Skeletal muscle cell (primary cell): ENCODE measurements at places on chromosomes 3 and 15.

DNA sequence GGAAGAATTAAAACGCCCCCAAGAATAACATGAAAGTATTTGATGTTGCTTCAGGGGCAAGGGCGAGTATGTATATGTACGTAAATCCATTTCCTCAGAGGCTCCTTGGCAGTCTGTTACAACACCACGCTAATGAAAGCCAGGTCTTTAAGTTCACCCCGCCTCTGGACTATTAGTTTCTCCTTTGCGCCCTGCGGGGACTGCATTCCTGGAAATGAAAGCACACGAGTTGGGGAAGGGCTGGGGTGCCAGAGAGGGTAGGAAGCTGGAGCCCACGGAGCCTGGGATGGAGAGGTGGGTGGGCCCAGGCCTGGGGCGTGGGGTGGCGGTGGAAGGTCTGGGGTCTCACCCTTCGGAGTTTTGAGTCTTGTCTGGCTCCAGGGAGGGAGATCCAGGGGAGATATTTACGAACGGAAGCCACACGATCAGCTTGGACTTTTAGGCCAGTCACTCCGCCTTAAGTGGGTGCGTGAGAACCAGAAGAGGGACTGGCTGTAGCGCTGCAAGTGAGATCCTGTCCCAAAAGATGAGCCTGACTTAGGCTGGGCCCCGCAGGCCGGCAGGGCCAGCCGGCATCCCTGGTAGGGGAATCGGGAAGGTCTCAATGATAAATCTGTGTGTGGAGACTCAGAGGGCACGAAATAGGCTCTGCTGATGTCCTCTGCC is 1.6 kb upstream of the PLCL2 start:
- peak; percentile 52 for DNase-seq

DNA sequence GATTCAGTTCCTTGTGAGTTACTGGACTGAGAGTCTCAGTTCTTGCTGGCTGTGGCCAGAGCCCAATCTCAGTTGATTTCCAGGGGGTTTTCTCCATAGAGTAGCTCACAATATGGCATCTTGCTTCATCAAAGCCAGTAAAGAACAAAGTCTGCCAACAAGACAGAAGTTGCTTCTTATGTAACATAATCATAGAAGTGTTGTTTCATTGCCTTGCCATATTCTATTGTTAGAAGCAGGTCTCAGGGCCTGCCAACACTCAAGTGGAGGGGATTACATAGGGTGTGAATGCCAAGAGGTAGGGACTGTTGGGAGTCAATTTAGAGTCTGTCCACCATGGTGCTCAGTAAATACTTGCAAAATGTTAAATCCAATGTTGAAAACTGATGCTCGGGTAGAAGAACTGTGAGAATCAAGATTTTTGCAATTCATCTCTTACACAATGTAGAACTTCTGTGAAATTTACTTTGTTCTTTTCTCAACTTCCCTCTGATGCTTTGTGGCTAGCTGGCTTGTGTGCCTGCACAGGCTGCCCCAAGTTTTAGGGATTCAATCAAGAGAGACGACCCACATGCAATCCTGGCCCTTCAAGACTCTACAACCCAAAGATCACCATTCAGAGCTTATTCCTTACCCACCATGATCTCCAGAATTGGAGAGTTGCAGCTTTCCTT is 13.3 kb upstream of the PXYLP1 start:
- DNase-seq: no peak

- no peak for DNase-seq
Observed at GRCh38 chr3:48945432-48945831, 26.8 kb downstream of the ARIH2 start.

GRCh38 chr3:115833074-115833473 is 209.8 kb downstream of the GAP43 start:
- no peak for DNase-seq

DNA sequence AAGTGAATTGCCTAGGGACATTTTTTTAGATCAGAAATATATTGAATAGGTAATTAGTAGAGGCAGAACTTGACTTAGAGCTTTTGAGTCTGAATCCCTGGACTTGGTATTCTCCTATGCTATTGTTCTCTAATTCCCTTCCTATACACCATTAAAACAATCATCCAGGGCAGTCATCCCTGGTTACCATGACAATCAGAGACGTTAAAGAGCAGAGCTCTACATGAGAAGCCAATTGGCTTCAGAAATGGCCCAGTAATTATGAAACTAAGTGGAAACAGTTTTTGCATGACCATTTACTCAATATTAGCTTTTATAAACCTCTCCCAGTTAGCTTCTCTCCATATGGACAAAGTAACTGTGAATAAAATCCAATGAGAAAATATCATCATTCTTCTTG is 182.1 kb upstream of the TP63 start:
- no peak for DNase-seq
